Activated naive CD8-positive, alpha-beta T cell treated with anti-CD3 and anti-CD28 coated beads for 36 hours (primary cell): ENCODE measurements at places on chromosomes 7 and 10. TPM values are rescaled to one million over a fixed set of nuclear protein-coding genes. Genes with fewer than 3 reads are reported as not detected.

The FAM180A gene
- total RNA-seq, result not detected

The TSPAN15 gene
- total RNA-seq, result 0.66 TPM

The DIP2C gene
- 0.22 TPM for total RNA-seq

The OR2AE1 gene
- total RNA-seq, result not detected

The CAMK2B gene
- 0.62 TPM for total RNA-seq

The UCMA gene
- total RNA-seq, result not detected

The CALML5 gene
- total RNA-seq, result not detected

The PTPRZ1 gene
- total RNA-seq, result not detected

The DPYSL4 gene
- 19.9 TPM for total RNA-seq

The MARCHF5 gene
- 25.6 TPM for total RNA-seq

The VAX1 gene
- total RNA-seq, result not detected

The WDR86 gene
- not detected for total RNA-seq

The CALML3 gene
- not detected for total RNA-seq

The POU6F2 gene
- not detected for total RNA-seq

The PSTK gene
- 7.3 TPM for total RNA-seq

The BCL7B gene
- total RNA-seq, result 65.6 TPM

The KIAA1217 gene
- 1.5 TPM for total RNA-seq

The PAX4 gene
- not detected for total RNA-seq

The DHTKD1 gene
- total RNA-seq, result 10.4 TPM

The PTN gene
- total RNA-seq, result not detected

The SEMA3A gene
- total RNA-seq, result 1.9 TPM

The RNF32 gene
- total RNA-seq, result 0.62 TPM

The COG5 gene
- total RNA-seq, result 29.6 TPM

The RBP4 gene
- not detected for total RNA-seq

The CYP26C1 gene
- total RNA-seq, result not detected

The CYP26A1 gene
- not detected for total RNA-seq

The HERPUD2 gene
- 21.3 TPM for total RNA-seq

The SUN3 gene
- 0.54 TPM for total RNA-seq

The PRSS1 gene
- not detected for total RNA-seq

The BLNK gene
- 0.94 TPM for total RNA-seq

The TMEM225B gene
- 0.42 TPM for total RNA-seq

The MUC12 gene
- not detected for total RNA-seq

The RAB19 gene
- 7.6 TPM for total RNA-seq

The BTBD16 gene
- not detected for total RNA-seq

The CRPPA gene
- 1.7 TPM for total RNA-seq

The CCNJ gene
- 7.8 TPM for total RNA-seq
